ENCODE measurements at places on chromosomes 2 and 18.

DNA sequence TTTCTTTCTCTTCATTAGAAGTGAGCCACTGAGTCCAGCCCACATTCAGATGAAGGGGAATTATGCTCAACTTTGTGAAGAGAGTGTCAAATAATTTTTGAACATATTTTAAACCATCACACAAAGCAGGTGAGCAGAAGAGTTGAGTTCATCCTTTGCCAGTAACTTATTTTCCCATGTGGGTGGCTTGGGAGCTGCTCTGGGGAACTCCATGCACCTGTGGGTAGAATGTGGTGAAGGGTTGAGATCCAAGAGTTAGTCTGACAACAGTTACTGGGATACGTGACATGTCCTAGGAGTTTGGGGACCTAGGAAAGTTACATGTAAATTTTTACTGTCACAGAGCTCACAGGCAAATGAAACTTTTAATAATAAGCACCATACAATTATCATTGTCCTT, 21.6 kb downstream of the MAPK4 start:
- no peak for ATAC-seq

DNA sequence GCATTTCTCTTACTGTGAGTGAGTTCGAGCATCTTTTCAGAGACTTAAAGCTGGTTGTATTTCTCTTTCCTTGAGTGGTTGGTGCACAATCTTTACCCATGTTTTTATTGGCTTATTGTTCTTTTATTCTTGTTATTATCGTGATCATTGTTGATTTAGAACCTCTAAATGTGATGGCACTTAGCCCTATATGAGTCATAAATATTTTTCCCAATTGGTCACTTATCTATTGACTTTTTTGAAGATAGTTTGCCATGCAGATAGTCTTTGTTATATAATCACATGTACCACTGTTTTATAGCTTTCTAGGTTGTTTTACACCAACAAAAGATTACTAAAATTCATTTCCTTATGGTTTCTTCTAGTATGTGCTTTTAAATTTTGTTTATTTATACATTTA, 141.6 kb upstream of the MSH6 start:
- ATAC-seq: no peak

- no peak for ATAC-seq
Measured at GRCh38 chr18:60322591-60322990, 50.0 kb downstream of the MC4R start.

DNA sequence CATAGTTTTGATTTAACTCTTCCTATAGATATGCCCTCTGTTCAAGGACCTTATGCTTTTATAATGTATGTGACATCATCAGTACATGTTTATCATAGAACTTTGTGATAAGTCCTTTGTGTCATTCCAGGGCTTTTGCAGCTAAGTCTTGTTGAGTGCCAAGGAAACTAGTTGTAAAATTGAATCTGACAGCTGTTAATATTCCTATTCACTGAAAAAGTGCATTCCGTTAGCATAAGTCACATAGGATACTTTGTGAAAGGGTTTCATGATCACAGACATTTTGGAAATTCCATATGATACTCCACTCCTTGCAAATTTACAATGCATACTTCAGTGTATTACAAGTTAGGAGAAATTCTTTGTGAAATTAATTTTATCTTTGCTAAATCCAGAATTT, 503.4 kb downstream of the CCDC85A start:
- no peak for ATAC-seq

- ATAC-seq: no peak
Measured at GRCh38 chr2:27398962-27399361, 10.4 kb downstream of the PPM1G start.

Measured in esophagus mucosa (tissue), 1 donor.